ENCODE measurements at places on chromosomes 1 and 21.

DNA sequence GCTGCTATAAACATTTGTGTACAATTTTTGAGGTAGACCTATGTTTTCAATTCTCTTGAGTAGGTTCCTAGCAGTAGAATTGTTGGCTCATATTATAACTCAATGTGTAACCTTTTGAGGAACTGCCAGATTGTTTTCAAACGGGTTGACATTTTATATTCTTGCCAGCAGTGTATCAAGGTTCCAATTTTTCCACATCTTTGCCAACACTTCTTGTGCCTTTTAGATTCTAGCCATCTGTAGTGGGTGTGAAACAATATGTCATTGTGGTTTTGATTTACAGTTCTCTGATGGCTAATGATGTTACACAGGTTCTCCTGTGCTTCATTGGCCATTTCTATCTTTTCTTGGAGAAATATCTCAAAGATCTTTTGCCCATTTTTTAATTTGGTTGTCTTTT is 36.4 kb downstream of the MAP3K7CL start:
- DNase-seq: no peak

GRCh38 chr1:54291276-54292001 is 91.5 kb downstream of the MRPL37 start:
- DNase-seq: no peak

GRCh38 chr1:223311826-223312225 is 52.1 kb downstream of the SUSD4 start:
- no peak for DNase-seq

GRCh38 chr1:18951818-18952391 is 4.6 kb downstream of the IFFO2 start:
- DNase-seq: peak; percentile 77

- no peak for DNase-seq
Observed at GRCh38 chr1:168613691-168614231, 37.4 kb downstream of the XCL1 start.

- DNase-seq: no peak
Observed at GRCh38 chr1:3174487-3175247, 105.7 kb downstream of the PRDM16 start.

DNA sequence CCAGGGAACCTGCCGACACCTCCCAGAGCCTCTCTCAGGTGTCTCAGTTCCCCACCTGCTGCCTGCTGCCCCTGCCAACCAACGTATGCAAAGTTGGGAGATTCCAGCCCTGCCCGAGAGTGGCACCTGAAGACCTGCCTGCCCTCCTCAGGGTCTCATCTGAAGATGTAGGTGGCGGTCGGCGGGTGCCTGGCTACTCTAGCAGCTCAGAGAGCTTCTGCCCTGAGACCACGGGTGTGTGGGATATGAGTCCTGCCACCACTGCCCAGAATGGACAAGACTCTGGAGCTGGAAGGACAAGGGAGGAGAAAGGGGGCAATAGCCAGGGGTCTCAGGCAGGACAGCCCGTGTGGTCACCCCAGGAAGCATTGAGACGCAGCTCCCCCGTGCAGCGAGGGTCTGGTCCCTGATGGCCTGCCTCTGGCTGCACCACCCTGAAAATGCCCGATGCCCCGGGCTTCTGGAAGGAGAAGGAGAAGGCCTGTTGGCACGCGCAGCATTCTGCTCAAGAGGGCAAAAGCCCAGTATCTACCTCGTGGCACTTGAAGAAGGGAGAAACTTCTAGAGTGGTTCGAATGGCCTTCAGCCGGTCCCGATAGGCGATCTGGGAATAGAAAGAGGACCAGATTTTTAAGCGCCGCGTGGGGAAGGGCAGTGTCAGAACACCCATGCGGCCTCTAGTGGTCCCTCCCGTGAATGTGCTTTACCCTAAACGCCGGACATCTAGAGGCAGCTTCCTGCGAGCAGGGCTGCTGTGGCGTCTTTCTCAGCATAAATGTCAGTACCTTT is 88.8 kb downstream of the STUM start:
- DNase-seq: no peak

- no peak for DNase-seq
Observed at GRCh38 chr21:16751695-16752474, 761.0 kb upstream of the CXADR start.

- no peak for DNase-seq
Observed at GRCh38 chr1:67767103-67767782, 66.0 kb downstream of the GNG12 start.

GRCh38 chr1:97759078-97759477 is 161.8 kb downstream of the DPYD start:
- no peak for DNase-seq

GRCh38 chr1:73862355-73862754 is 335.6 kb downstream of the LRRIQ3 start:
- no peak for DNase-seq

DNA sequence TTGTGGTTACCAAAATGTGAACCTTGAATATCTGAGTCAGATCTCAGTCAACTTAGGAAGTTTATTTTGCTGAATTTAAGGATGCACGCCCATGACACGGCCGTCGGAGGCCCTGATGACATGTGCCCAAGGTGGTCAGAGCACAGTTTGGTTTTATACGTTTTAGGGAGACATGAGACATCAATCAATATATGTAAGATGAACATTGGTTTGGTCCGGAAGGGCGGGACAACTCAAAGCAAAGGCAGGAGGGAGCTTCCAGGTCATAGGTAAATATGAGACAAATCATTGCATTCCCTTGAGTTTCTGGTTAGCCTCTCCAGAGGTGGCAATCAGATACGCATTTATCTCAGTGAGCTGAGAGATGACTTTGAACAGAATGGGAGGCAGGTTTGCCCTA is 1.0 kb upstream of the PRMT2 start:
- DNase-seq: no peak

Data from T-cell (primary cell).